ENCODE measurements at places on chromosomes 7 and 10.

DNA sequence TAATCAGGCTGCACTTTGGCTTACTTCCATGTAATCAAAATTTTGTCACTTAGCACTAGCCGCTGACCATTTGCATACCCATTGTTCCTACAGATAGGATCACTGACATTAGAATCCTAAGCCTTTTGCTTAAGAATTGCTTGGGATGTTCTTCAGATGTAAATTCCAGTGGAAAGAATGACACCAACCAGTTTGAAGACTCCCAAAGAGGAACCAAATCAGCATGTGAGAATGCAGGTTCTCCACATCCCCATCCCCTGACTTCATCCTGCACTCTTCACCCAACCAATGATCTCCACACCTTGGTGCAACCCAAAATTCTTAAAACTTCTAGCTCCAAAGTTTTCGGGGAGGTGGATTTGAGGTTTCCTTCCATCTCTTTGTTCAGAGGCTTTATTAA, 345.6 kb downstream of the GPAM start:
- no peak for DNase-seq

GRCh38 chr7:135980665-135981180, 3.6 kb upstream of the MTPN start:
- DNase-seq: peak; percentile 87

DNA sequence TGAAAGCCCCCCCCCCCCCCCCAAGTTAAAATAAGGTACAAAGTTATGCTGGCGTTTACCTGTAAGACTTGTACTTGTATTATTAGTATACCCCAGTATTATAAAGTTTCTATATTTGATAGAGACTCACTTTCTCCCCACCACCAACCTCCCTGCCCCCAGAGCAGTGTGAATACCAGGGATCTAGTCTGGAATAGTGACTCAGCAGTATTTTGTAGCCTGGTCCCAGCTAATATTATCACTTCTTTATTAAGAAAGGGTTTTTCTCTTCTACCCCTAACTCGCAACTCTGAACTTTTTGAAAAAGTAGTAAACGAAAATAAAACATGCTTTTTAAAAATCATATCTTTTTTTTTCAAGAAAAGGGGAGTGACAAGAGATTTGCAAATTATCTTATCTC, 26.7 kb downstream of the GLI3 start:
- no peak for DNase-seq

DNA sequence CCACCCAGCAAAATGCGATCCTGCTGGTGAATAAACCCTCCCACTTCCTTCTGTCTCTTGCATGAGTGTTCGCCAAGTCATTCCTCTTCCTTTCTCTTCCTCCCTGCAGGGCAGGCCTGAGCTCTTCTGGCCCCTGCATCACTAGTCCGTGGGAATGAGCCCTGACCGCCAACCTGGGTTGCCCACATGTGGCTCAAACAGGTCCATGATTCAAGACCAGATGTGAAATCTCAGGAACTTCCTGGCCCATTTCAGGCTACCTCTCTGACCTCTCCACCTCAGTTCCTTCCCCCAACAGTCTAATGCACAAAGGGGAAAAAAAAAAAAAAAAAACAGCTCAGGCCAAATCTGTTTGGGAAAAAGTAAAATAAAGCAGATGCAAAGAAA, 5.4 kb upstream of the YWHAG start:
- no peak for DNase-seq

DNA sequence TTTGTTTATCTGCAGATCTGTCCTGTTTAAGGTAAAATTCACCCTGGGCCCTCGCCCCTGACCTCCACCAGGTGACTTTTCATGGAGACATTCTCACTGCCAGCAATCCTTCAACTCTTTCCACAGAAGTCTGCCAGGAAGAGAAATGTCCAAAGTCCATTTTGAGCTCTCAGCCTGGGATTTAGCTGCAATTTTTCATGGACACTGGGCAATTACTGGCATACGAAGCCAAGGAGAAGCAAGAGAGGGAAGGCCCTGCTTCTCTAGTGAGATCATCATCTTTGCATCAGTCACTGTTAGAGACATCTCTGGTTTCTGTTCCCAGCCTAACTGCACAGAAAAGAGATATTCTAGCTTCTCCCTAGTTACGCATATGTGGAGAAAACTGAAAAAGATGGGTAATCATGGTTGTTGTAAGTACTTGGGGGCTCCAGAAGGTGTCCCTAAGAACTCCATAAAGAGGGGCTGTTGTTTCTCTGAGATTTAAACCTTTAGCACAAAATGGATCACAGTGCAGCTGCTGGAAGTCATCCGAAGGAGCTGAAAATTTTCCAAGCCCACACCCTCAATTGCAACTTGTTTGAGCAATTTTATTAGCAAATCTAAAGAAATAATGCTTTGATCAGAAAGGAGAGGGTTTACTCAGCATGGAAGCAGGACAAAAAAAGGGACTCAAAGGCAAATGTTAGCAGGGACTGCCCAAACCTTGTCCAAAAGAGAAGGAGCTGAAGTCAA, 168.9 kb downstream of the SNX10 start:
- no peak for DNase-seq

DNA sequence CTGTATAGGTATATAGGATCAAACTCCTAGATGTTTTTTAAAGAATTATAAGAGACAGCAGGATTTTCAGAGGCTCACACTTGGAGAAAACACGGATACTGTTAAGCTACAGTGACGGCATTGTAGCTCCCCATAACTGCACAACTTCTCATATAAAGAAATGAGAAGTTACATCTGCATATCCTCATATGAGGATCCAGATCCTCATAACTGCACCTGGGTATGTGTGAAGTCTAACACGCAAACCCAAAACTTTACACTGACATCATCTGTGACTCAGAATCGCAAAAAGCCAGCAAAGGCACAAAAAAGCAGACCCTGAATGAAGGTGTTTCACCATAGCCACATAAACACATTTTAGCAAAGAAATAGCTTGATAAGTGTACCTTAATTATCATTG, 34.1 kb downstream of the NEBL start:
- DNase-seq: no peak

GRCh38 chr10:1127629-1128028, 71.4 kb downstream of the WDR37 start:
- DNase-seq: no peak

- no peak for DNase-seq
Measured at GRCh38 chr10:677038-677437, 12.4 kb downstream of the DIP2C start.

DNA sequence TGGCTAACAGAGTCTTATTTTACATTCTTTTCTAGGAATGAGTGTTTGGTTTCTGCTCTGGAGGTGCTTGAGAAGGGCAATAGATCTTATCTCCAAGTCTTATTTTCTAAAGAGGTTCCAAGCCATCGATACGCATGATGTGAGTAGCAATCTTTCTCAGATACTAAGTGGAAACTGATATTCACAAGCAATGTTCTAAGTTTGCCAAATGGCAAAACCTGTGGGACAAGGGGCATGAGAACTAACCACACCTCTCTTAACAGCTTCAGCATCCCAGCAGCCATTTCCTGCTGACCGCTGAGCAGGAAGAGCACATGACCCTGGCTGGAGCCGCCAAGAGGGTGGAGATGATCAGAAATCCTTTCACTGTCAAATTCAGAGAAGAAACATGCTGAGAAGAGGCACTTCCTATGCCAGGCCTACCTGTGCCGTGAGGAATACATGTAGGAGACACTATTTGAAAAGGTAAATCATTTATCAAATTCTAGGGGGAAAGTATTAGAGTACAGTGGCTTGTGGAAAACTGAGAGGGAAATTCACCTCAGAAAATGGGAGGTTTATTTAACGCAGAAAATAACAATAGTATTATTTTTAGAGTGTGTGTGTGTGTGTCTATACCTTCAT, 35.2 kb downstream of the CCDC71L start:
- DNase-seq: no peak

DNA sequence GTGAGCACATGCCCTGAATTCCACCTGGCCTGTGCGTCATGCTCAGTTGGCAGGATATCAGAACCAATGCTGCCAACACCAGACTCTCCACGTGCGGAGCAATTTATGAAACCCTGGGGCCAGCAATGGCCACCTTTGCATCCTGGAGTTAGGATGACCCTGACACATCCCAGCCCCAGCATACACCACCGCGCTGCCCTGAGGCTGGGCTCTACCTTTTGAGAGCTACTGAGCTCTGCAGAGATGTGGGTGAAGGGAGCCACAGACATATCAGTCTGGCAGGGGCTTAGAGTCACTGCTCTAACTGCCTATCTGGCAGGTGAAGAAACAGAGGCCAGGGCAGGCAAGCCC, 41.9 kb downstream of the SYPL1 start:
- DNase-seq: no peak

DNA sequence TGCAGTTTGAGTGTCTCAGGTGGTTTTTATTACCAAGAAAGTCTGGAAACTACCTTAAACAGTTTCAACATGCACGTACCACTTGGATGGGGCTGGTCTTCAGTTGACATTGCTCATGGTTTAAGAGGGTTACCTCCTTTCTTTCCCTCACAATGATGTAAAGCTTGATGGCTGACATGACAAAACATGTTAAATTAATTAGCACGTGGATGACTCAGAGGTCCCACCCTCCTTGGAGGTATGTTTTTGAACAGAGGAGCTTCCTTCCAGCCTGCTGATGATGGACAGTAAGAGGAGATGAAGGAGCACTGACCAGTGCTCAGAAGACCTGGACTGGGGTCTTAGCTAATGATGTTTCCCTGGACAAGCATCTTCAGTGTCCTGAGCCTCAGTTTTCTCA, 322.3 kb upstream of the PODXL start:
- DNase-seq: no peak

- no peak for DNase-seq
Measured at GRCh38 chr7:68122801-68123200, 1126.2 kb downstream of the TYW1 start.

- no peak for DNase-seq
Measured at GRCh38 chr10:68800211-68800610, 27.1 kb upstream of the STOX1 start.

GRCh38 chr10:17661510-17661909, 17.6 kb downstream of the STAM start:
- no peak for DNase-seq

- no peak for DNase-seq
Measured at GRCh38 chr7:69953136-69954067, 355.1 kb downstream of the AUTS2 start.

GRCh38 chr10:52662256-52662655, 110.3 kb downstream of the MBL2 start:
- no peak for DNase-seq

GRCh38 chr7:22772885-22773284, 45.9 kb downstream of the IL6 start:
- no peak for DNase-seq

DNA sequence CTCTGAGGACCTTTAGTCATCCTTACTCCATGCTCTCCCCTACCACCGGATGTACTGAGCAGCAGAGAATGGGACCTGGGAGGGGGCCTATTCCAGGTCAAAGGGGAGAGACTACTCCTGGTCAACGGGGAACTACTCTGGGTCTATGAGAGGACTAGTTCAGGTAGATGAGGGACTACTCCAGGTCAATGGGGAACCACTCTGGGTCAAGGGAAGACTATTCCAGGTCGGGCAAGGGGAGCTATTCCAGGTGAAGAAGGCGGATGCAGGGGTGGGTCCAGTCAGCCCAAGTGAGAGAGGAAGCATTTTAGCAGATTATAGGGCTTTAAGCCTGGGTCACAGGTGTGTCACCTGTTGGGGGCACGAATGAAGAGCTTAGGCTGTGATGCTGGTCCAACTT, 35.4 kb downstream of the CCM2 start:
- DNase-seq: no peak

GRCh38 chr10:51874131-51874530, 174.7 kb upstream of the CSTF2T start:
- DNase-seq: no peak

- DNase-seq: no peak
Measured at GRCh38 chr10:133019651-133020050, 68.1 kb upstream of the ADGRA1 start.

DNA sequence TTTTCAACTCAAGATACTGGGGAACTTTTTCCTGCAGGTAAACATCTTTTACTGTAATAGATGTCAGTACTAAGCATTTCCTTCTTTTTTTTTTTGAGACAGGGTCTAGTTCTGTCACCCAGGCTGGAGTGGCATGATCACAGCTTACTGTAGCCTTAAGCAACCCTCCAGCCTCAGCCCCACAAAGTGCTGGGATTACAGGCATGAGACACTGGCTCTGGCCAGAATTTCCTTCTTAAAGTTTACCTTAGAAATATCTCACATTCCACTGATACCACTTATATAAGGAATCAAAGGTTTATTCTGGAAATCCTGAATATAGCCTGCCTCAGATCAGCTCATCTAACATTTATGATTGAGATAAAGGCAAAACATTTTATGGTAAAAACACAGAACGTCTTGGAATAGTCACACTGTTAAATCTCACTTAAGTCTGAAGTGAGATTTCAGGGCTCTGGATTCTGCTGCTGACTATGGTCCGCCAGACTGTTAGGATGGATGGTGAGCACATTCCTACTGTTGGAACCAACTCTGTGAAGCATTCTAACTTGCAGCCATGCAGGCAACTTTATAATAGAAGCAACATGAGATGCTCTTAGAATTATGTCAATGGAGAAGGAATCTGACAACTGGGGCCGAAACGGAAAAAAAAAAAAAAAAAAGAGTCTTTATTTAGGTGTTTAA, 151.9 kb downstream of the ZMYND11 start:
- no peak for DNase-seq

GRCh38 chr10:48455055-48455391, 148.5 kb downstream of the MAPK8 start:
- DNase-seq: peak; percentile 9

GRCh38 chr10:59435707-59436106, 73.4 kb upstream of the FAM13C start:
- DNase-seq: no peak

DNA sequence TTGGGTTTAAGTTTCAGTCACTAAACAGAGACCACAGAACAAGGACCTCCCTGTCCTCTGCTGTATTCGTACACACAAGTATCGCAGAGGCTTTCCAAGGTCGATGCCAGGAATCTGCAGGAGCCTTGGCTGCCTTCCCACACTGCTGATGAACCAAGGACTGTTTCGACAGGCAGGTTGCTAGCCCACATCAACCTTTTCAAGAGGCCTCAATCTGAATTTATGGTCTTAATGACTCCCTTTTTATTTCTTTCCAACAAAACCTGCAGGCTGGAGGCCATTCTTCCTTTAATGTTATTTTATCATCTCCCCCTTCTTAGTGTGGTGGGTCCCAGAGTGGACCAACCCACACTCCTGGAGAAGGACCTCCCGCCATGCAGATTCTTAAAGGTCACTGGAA, 45.6 kb downstream of the JCAD start:
- no peak for DNase-seq

DNA sequence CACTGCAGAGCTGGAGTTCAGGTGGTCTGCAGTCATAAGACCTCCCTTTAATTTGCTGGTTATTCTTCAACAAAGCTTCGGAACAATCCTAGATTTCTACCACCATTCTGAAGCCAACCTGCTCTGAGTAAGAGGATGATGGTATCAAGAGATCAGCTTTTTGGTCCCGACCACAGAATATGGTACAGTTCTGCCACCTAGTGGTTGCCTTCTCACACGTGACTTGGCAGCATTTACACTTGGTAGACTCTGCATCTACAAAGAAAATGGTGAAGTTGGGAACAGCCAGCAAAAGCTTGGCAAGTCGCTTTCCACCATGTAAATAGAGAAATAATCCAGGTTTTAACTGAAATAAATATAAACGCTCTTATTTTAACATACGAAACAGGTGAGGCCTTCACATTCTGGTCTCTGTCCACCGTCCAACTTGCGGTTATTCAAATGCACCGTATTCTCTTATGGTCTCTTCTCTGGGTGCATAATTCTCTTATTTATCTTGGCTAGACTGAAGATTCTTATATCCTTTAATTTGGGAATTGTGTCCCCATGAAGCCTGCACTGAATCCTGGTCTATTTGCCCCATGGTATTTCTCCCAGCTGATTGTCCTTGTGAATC, 173.9 kb upstream of the GRM3 start:
- no peak for DNase-seq

GRCh38 chr7:157250605-157251228, 86.1 kb upstream of the DNAJB6 start:
- DNase-seq: no peak

Measured in natural killer cell (primary cell).